ENCODE measurements at places on chromosomes 7 and 10.
A peak's percentile ranks its signal among the peaks of the same experiment; 100 is the strongest.

DNA sequence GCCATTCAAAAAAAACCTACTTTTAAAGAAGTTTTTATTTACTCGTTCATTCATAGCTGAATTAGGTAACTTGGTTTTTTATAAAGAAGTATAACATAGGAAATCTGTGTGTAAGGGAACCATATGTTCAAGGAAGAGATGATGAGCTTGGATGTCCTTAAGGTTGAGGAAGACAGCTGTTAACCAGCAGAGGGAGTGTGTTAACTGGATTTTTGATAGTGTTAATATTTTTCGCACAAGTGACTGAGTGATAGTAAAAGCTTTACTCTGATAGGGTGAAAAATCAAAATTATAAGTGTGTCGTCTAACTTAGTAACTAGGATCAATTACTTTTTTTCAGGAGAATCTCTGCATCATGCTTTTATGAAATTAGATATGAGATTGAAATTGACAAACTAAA, 134.7 kb downstream of the ARL5B start:
- DNase-seq: no peak

GRCh38 chr7:22329816-22330524, 27.0 kb downstream of the RAPGEF5 start:
- DNase-seq: no peak

DNA sequence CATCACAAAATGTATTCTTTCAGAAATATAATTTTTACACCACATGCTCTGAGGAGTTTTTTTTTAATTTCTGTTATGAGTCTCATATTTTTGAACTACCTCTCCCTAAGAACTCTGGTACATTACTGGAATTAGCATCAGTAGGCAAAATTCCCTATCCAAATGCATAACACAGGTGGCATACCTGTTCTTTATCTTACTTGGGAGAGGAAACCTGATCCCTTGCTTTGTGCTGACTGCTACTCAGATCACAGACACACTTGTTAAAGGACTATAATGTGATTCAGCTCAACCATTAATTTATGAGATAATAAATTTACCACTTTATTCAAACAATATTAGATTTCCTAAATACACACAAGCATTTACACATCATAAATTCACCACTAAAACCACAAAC, 617.2 kb downstream of the GRM8 start:
- DNase-seq: no peak

GRCh38 chr7:139526578-139527544, 3.4 kb downstream of the CLEC2L start:
- DNase-seq: no peak

- peak; percentile 58 for DNase-seq
Measured at GRCh38 chr7:98400542-98401340, at the start of gene BAIAP2L1. BAIAP2L1 (minus strand) TSS chr7:98401090; CDS start chr7:98400852, 238 bp downstream.

DNA sequence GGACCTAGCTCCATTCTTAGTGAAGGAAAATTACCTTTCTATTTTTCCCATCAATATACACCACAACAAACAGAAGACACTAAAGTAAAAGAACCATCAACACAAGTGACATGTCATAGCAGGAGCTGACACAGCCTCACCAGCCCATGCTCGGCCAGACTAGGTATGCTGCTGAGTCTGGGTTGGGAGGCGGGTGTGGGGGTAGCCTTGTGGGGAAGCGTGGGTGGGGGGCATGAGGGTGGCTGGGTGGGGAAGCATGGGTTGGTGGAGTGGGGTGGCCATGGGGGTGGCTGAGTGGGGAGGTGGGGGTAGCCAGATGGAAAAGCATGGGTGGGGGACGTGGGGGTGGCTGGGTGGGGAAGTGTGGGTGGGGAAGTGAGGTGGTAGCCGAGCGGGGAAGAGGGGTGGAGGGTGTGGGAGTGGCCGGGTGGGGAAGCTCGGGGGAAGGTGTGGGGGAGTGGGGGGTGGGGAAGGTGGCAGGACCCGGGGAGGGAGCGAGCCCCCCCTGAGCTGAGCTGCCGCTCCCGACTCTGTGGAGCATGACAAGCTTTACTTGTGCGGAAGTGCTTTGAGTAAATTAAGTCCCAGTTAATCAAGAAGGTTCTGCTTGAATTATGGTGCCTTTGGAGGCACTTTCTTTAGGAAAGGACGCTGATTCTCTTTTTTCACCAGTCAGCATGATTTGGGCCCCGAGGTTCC, 294.6 kb upstream of the ZNF32 start:
- DNase-seq: no peak

DNA sequence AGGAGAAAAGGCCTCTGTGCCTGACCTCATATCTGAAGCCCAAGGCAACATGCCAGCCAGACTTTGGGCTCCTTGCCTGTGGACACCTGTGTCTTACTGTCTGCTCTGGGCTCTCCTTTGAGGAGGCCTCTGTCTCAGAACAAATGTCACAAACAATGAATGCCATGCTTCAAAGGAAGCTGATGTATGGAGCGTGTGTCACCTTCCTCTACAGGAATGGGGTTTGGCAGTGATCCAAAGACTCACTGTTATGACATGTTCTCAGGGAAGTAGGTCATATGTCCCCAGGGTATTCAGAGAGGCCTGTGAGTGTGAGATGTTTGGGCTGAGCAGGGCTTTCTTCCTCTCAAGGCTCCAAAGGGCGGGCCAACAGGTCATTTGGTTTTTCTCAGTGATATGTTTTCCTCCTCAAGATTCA, 38.4 kb downstream of the PTPRE start:
- DNase-seq: no peak

GRCh38 chr7:121266307-121266894, 62.4 kb upstream of the WNT16 start:
- no peak for DNase-seq

GRCh38 chr7:97732565-97733275, 834 bp downstream of the TAC1 start:
- DNase-seq: no peak

DNA sequence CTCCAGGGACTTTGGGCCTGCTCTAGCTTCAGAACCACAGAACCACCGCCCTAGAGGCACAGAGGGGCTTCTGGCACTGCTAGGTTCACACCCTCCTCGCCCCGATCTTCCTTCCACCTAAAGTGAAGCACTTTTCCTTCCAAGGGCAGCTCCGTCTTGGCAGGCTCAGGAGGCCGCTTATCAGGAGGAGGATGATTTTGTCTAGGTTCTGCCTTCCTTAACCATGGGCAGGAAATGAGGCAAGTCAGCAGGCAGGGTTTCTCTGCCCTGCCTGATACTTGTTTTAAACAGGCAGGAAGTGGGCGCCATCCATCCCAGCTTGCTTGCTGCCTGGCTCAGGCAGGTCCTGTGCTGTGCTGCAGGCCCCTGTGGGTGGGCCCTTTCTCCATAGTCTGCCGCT, 8.3 kb upstream of the ATP6V0E2 start:
- no peak for DNase-seq

GRCh38 chr7:69599955-69600709, 1.9 kb downstream of the AUTS2 start:
- no peak for DNase-seq

DNA sequence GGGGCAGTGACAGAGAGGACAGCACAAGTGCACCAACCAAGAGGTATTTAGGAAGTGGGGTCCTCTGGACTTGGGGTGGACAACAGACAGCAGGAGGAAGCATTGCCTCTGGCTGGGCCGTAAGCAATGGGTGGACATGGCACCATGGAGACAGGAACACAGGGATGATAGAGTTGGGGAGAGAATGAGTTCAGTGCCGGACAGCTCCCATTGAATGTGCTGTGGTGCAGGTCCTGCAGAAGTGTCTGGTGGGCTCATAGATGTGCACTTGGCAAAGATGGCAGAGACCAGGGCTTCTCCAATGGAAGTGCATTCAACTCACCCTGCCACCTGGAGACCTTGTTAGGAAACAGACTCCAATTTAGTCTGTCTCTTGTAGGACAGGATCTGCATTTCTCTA, 341.5 kb upstream of the ZMIZ1 start:
- DNase-seq: no peak

DNA sequence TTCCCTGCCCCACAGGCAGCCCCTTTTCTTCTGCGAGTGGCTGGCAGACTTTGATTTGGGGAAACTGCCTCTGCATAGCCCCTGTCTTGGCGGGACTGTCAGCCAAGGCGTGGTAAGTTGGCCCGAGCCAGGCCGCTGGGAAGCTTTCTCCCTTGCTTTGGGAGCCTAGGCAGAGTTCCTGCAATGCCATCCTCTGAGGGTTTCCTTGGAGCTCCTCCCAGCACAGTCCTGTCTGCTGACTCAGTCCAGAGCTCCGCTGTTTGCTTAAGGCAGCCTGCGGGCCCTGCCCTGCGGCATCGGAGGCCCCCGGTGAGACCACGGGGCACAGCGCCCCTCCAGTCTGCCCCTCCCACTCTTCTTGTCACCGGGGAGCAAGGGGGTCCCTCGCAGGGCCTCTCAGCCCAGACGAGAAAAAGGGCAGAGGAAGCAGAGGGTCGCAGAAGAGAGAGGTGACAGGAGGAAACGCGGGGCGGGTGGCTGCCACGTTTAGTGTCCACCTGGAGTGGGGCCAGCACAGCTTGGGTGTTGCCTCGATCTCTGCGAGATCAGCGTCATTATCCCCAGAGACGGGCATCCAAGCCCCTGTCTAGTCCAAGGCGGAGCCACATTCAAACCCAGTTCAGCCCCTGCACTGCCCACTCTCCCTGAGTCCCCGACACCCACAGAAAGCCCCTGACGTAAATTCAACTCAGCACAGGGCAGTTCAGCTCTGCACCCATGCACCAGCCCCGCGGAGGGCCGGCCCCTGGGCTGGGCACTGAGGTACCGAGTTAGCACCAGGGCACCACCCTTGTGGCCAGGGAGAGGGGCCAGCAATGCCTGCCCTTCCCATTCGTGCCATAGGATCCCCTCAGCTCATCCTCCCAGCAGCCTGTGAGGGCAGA, 59.0 kb upstream of the CHST15 start:
- DNase-seq: no peak

DNA sequence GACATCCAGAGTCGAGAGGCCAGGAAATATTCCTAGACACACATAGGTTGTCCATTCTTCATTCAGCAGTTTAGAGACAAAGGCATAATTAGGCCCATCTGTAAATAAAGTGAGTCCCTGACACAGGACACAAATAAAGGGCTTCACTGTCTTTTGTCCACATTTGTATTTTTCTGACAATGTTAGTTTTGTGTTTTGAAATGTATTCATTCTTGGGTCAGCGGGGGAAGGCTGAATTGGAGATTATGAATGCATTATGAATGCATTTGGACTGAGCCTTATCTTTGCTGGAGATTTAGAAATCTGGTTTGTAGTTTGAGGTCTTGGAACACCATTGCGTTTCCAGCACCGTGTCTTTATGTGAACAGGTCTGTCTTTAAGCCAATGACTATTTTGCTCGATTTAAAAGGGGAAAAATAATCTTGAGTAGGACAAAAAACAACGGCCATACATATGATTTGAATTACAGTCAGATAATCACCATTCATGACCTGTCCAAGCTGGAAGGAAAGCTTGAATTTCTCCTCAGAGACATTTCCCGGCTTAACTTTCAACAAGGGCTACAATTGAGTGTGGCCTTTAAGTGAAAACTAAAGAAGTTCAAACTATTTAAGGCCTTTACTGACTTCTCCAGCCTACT, 334.8 kb downstream of the WDR11 start:
- no peak for DNase-seq

GRCh38 chr7:21218155-21218554, 209.7 kb upstream of the SP4 start:
- no peak for DNase-seq

DNA sequence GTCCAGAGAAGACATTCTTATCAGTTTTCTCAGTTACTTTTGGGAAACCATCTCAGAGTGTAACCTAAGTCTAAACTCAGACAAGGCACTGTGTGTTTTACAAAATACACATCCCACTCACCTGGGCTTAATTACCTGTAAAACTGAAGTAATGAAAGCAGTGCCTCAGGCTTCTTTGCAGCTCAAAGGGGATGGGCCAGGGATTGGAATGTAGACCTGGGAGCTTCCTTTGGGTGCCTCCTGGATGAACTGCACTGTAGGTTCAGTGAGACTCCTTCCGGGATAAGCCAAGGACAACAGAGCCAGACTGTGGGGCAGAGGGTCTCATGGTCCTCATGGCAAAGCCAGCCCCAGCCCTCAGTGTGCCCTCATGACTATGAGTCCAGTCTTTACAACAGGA, 672.4 kb upstream of the GALNT17 start:
- no peak for DNase-seq

GRCh38 chr10:70355051-70356021, 27.1 kb downstream of the LRRC20 start:
- no peak for DNase-seq

DNA sequence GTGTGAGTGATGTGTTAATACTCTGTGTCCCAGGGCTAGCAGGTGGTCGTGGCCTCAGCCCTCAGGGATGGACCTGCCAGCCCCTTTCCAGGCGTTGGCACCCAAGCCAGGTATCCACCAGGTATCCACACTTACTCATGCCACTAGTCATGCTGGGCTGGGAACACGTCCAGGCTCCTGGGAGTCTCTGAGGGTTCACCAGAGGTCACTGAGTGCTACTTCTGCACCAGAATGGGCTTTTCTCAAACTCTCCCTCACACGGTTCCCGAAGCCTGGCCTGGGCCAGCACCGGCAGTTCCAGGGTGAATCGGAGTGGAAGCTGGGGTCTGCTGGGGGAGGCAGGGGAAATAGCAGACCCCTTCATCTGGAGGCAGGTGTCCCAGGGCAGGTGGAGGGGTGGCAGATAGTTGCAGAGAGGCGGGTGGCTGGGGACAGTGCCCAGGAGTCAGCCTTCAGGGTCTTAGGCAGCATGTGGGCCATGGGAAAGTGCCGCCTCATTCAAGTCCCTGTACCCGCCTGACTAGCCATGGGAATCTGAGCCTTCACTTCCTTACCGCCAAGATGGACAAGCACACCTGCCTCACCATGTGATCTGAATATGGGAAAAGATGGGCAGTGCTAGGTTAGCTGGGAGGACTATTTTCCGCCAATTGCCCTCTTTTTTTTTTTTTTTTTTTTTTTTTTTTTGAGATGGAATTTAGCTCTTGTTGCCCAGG, 95.5 kb upstream of the GTF2I start:
- no peak for DNase-seq

DNA sequence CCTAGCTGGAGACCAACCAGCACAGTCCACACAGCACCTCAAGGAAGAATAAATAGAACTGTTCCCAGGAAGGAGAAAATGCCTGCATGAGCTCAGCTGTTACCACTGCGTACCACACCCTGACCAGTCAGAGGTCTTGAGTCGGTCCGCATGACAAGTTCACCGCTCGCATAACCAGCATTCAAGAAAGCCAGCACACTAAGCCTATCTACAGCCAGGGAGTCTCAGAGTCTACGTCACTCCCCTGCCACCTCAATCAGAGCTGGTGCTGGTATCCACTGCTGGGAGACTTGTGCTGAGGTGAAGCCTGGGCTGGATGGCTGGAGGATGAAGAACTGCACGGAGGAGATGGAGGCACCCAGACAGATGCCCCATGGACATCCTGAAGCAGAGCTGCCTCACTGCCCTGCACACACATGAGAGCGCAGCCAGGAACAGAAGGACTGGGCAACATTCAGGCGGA, 19.6 kb downstream of the AKR1C1 start:
- DNase-seq: no peak

DNA sequence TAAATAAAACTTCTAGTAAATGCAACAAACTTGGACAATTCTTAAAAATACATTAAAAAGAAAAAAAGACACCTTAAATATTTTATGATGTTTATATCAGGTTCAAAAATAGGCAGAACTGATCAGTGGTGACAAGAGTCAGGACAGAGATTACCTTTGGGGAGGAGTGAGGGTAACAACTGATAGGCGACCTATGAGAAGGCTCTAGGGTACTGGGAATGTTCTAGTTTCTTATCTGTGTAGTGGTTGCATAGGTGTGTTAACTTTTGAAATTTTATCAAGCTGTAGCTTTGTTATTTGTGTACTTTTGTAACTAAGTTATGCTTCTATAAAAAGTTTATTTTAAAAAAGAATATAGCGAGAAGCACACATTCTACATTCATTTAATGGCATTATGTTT, 75.1 kb upstream of the STRIP2 start:
- DNase-seq: no peak
